ENCODE measurements at places on chromosomes 1 and 21. TPM values are rescaled to one million over a fixed set of nuclear protein-coding genes. Genes with fewer than 3 reads are reported as not detected.

DNA sequence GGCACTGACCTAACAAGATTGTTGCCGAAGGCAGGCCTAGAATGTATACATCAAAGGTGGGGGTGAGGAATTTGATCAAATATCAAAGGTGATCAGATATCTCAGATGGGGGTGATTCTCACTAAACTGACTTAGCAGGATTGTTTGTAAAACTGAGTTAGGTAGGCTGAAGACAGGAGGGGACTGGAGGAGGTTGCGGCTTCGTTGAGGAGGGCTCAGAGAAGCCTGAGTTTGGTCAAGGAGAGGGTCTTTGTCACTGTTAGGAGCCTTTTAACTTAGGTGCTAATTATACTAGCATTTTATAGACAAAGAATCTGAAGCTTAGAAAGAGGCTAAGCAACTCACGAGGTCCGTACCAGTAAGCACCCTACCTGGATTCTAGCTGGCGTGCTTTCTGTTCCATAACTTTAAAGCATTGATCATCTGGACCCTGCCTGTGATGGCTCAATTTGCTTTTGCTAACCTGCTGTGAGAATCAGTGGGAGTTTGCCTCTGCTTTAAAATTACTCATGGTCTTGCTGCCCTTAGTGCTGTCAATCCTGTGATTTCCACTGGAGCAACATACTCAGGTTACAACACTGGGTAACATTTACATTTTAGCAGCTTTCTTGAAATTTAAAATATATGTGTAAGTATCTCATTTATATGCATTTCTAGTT lies 49.8 kb downstream of the ITSN1 start:
- no peak overlapping the region for H3K27ac ChIP-seq
- no peak for DNase-seq
- H3K27me3 ChIP-seq = no peaks in the 10 kb centered on the region
- no peaks in the 10 kb centered on the region for H3K36me3 ChIP-seq

- no peak overlapping the region for H3K4me3 ChIP-seq
- no peak overlapping the region for H3K27ac ChIP-seq
- no peak for DNase-seq
- H3K36me3 ChIP-seq = no peaks in the 10 kb centered on the region
- H3K27me3 ChIP-seq = no peaks in the 10 kb centered on the region
- peaks cover 20% of the 10 kb centered on the region for H3K4me1 ChIP-seq
Measured at GRCh38 chr1:41485605-41486004, 1.1 kb upstream of the EDN2 start.

GRCh38 chr1:112950426-112950825 lies 5.6 kb downstream of the SLC16A1 start:
- H3K4me3 ChIP-seq = no peak overlapping the region
- H3K27ac ChIP-seq = no peak overlapping the region
- peaks cover 7% of the 10 kb centered on the region for H3K4me1 ChIP-seq
- DNase-seq = no peak

- H3K27ac ChIP-seq = peak within 1 kb of the TSS; percentile 55
- peaks cover 40% of the 10 kb centered on the region for H3K4me1 ChIP-seq
- no peaks in the 10 kb centered on the region for H3K27me3 ChIP-seq
Measured at GRCh38 chr1:26158908-26159742, at the start of gene FAM110D. Gene FAM110D, plus strand, starts transcription at chr1:26159079. Its CDS starts 2,213 bp downstream, at chr1:26161292.

DNA sequence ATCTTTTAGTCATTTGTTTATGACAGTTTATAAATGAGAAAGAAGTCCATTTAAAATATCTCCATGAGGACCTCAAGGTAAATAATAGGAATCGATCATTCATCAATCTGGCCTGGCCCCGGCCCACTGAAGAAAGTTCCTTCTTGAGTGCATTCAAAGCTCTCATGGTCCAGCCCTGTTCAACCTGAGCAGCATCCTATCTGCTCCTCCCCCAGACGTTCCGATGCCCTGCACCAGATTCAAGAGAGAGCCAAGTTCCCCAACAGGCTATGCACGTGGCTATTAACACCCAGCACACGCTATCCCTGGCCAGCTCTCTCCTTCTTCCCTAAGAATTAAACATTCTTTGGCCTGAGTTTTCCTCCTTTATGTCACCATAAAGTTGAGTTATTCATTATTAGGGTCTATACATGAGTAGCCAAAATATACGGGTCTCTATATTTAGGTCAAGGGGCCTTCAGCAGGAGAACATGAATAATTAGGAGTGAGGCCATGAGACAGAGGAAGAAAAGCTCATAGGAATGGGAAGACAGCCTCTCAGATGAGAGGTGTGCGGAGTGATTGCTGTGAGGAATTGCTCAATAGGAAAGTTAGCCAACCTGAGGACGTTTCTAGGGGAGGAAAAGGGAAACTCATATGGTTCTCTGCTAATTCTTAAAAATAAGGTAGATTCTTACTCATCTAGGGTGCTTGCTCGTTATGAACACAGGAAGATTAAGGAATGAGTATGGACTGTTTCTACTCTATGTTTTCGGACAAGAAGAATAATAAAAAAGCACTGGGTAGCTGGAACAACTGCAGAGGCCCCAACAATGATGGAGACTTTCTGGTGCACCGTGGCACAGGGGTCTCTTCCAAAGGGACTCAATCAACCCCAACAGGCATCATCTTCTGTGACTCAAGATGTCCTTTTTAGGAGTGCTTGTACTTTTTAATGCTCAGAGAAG lies 23.6 kb downstream of the RUNX1 start:
- no peak for DNase-seq
- peaks cover 14% of the 10 kb centered on the region for H3K4me1 ChIP-seq
- H3K4me3 ChIP-seq = no peak overlapping the region
- H3K27me3 ChIP-seq = no peaks in the 10 kb centered on the region
- H3K36me3 ChIP-seq = no peaks in the 10 kb centered on the region
- peak overlapping the region; percentile 84 for H3K27ac ChIP-seq

GRCh38 chr1:157247005-157247763 lies 109.0 kb upstream of the ETV3 start:
- no peak overlapping the region for H3K27ac ChIP-seq
- no peak overlapping the region for H3K4me3 ChIP-seq
- H3K27me3 ChIP-seq = no peaks in the 10 kb centered on the region
- no peaks in the 10 kb centered on the region for H3K36me3 ChIP-seq

DNA sequence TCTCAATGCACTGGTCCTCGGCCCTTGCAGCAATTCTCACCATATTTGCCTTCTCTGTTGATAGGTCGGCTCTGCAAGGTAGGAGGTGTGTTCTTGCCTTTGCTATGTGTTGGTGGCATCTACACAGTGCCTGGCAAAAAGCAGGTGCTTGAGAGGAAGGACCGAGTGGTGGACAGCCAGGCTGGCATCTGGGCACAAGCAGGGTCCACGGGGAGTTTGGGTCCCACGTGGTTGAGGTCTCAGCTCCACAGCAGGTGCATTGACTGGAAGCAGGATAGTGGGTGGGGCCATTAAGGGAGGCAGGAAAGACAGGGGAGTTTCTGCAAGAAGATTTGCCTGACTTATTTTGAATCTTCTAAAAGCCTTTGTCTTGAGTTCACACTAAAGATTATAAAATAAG lies 81.2 kb upstream of the WNT4 start:
- H3K4me3 ChIP-seq = no peak overlapping the region
- no peak for DNase-seq
- no peaks in the 10 kb centered on the region for H3K27me3 ChIP-seq
- no peaks in the 10 kb centered on the region for H3K36me3 ChIP-seq

DNA sequence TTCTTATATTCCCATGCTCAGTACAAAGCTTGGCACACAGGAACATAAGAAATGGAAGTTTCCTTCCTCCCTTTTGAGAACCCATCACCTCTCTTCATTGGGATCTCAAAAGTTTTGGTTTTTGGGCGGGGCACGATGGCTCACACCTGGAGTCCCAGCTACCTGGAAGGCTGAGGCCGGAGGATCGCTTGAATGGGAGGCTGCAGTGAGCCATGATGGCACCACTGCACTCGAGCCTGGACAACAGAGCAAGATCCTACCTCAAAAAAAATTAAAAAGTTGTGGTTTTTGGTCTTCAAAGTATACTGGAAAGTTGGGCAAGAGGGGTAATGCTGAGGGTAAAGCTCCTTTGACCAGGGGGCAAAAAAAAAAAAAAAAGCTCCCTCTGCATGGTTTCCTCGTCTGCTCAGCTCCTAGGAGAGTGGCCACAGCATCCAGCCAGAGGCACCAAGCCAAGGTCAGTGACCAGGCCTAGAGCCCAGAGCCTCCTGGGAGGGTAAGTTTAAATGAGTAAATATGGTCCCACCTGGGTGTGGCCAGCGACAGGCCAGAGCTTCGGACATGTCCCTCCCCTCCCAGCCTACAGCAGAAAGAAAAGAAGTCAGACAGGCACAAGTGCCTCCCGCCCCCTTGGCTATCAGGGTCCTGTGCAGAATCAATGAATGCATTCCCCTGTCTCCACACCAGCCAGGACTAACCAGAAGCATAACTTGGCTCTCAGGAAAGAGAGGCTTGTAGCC lies 5.0 kb downstream of the MEF2D start:
- peak overlapping the region; percentile 100 for H3K27ac ChIP-seq
- no peak for DNase-seq
- peaks cover 86% of the 10 kb centered on the region for H3K4me1 ChIP-seq
- no peaks in the 10 kb centered on the region for H3K36me3 ChIP-seq
- H3K27me3 ChIP-seq = no peaks in the 10 kb centered on the region

DNA sequence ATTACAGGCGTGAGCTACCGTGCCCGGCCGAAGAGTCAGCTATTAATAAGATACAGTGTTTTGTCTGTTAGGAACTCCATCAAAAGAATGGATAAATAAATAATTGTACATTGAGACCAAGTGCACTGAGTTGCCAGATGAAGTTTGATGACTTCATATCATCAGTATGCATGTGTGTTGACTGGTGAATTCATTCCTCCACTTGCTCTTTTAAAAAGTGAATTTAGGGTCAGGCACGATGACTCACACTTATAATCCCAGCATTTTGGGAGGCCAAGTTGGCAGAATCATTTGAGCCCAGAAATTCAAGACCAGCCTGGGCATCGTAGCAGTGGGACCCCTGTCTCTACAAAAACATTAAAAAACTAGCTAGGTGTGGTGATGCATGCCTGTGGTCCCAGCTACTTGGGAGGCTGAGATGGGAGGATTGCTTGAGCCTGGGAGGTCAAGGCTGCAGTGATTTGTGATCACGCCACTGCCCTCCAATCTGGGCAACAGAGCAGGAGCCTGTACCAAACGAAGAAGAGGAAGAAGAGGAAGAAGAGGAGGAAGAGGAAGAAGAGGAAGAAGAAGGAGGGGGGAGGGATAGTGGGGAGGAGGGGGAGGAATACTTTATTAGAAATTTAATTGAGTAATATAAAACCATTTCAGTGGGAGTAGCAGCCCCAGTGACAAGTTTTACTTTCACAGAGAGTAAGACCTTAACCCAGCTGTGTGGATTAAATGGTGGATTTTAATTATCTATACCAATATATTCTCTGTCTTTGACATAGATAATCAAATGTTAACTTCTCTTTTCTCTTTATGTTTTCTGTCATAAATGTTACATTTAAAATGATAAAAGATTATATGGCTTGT lies 74.9 kb downstream of the CCDC18 start:
- H3K36me3 ChIP-seq = no peaks in the 10 kb centered on the region
- DNase-seq = no peak
- H3K4me3 ChIP-seq = no peak overlapping the region
- no peak overlapping the region for H3K27ac ChIP-seq
- H3K27me3 ChIP-seq = no peaks in the 10 kb centered on the region

DNA sequence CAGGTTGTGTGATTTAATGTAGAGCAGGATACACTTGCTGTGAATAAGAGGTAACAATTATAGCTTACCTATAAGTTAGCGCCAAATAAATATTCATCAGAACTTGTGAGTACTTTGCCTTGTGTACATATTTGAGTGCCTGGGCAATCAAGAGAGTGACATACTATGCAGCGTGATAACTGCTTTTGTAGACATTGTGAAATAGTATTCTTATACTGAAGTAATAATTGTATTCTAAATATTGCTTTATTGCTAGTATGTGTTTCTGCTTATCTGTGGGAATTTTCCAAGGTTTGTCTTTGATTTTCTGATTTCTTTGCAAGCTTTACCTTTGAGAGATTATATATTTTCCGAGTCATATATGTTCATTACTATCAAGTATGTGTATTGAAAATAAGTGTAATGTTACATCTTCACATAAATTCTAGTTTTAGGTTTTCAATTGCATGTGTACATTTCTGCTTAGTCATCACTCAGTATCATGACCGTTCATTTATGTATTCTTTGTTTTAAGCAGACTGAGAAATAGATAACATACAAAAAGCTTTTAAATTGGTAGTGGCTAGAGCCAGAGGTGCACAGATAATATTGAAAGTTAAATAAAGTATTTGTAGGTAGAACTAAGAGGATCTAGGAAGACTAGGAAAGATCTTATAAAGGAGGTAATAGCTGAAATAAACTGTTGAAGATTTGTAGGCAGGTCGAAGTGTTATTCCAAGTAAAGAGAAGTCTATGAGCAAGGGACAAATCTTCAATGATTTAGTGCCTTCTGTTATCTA lies 19.5 kb downstream of the USP25 start:
- H3K27me3 ChIP-seq = no peaks in the 10 kb centered on the region
- H3K27ac ChIP-seq = no peak overlapping the region
- peaks cover 60% of the 10 kb centered on the region for H3K4me1 ChIP-seq
- H3K4me3 ChIP-seq = no peak overlapping the region
- no peak for DNase-seq
- H3K36me3 ChIP-seq = no peaks in the 10 kb centered on the region

GRCh38 chr1:212596798-212597197 lies 11.8 kb upstream of the ATF3 start:
- no peak overlapping the region for H3K4me3 ChIP-seq
- H3K36me3 ChIP-seq = no peaks in the 10 kb centered on the region
- no peaks in the 10 kb centered on the region for H3K27me3 ChIP-seq

- H3K4me3 ChIP-seq = no peak overlapping the region
- no peaks in the 10 kb centered on the region for H3K27me3 ChIP-seq
- DNase-seq = no peak
- no peaks in the 10 kb centered on the region for H3K36me3 ChIP-seq
Measured at GRCh38 chr1:41925712-41926111, 7.0 kb upstream of the HIVEP3 start.

GRCh38 chr1:208369658-208370057 lies 125.5 kb upstream of the PLXNA2 start:
- H3K36me3 ChIP-seq = no peaks in the 10 kb centered on the region
- DNase-seq = no peak
- no peak overlapping the region for H3K4me3 ChIP-seq
- no peak overlapping the region for H3K27ac ChIP-seq

LCE1C gene
- not detected for total RNA-seq

SMYD3 gene
- 35.8 TPM for total RNA-seq

S100A1 gene
- total RNA-seq = not detected

CDK18 gene
- total RNA-seq = 27.1 TPM

CDC7 gene
- total RNA-seq = 3.6 TPM

Measured in upper lobe of left lung (tissue), 6 donors.